Activated naive CD4-positive, alpha-beta T cell treated with anti-CD3 and anti-CD28 coated beads, Interleukin-2, amount 50 U/mL, for 72 hours (primary cell): ENCODE measurements at places on chromosomes 3 and 15.

DNA sequence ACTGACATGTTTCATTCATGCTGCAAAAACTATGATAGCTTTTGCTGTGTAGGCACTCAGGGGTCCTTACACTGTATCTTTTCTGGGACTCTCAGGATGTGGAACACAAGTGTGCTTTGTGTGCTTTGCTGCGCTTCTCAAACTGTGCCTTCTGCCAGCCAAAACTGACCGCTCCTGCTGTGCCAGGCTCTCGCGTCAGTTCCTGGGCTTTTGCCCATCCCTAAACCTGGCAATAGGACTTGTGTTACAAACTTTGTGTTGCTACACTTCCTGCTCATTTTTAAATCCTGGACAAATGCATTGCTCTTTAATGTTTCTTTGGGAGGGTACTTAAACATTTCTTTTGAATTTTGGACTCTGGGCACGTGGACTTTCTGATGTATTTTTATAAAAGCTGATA lies 60.3 kb downstream of the DIPK2A start:
- no peak for DNase-seq

- no peak for DNase-seq
Observed at GRCh38 chr3:42375121-42375800, 35.1 kb downstream of the LYZL4 start.

- no peak for DNase-seq
Observed at GRCh38 chr15:52862677-52863076, 72.5 kb upstream of the ONECUT1 start.

DNA sequence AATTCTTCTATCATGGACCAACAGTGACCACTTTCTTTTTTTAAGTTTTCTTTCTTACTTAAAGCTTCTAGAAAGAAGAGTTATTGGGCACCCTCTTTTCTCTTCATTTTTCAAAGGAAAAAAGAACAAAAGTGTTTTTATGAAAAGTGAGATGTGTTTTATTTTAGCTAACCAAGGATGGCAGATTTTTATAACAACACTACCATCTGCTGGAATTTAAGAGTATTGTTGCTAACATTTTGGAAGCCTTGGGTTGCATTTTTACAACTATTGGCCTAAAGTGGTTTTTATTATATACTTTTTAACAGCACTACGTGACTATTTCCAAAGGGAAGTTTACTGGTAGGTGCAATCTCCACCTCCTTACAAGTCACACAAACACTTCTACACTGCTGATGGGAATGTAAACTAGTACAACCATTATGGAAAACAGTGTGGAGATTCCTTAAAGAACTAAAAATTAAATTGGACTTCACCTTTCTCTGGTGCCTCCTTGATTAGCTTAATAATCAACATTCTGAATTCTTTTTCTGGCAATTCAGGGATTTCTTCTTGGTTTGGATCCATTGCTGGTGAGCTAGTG lies 237.7 kb upstream of the AGTR1 start:
- DNase-seq = no peak

DNA sequence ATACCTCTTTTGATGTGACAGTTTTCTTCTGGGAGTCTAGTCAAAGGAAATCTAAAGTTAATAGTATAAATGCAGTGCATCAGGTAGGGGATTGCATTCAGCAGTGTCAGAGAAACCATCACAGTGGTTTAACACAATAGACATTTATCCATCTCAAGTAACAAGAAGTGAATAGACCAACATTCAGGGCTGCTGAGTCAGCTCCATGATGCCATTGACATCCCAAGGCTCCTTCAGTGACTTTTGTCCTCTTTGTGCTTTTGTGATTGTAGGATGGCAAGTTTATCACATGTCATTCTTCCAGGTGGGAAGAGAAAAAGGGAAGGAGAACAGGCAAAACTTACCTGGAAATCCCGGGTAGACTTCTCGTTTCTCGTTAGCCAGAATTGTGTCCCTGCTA lies 158.3 kb downstream of the TMEM108 start:
- no peak for DNase-seq

DNA sequence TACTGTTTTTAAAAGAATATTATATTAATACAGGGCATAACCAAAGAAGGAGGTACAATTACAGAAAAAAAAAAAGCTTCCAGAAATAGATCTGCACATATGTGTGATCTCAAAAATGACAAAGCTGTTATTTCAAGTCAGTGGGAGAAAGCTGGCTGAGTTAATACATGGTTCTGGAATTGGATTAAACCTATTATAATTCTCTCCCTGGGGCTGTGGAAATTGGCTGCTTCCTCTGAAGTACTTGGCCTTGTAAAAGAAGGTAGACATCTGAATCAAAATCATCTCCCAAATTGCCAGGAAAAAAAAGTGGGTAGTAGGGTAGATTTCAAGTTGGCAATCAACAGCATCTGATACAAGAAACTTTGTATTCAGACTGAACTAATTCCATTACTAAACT lies 723.9 kb upstream of the ALCAM start:
- no peak for DNase-seq

DNA sequence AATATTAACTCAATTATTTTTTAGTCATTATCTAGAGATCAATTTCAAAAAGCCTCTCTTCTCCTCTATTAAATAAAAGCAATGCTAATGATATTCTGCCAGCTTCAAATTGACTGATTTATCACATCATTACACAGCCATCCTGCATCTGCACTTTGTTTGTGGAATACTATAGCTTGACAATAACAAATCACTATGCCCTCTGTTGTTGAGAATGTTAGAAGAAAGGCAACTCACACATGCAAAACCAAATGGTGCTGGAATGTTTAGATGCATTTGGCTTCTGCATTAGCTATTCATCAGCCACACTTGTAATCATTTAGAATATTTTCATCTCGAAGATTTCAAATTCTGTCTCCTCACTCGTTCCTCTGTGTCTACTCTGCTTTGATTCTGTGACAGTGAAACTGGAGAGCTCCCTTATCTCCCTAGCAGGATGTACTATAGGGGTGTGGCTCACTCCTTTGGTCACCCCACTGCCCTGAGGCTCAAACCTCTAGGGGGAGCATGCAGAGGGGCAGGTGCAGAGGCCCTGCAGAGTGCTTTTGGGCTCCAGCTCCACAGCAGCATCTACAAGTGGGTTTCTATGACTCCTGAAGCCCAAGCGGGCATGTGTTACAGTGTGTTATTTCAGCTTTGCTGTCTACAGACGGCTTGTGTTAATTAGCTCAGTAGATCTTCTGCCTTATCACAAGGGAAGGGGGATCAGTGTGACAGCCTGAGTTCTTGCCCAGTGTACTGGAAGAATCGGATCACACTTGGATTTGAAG lies 454.1 kb upstream of the BCHE start:
- no peak for DNase-seq

GRCh38 chr3:184426691-184427141 lies 46.9 kb downstream of the CHRD start:
- no peak for DNase-seq

DNA sequence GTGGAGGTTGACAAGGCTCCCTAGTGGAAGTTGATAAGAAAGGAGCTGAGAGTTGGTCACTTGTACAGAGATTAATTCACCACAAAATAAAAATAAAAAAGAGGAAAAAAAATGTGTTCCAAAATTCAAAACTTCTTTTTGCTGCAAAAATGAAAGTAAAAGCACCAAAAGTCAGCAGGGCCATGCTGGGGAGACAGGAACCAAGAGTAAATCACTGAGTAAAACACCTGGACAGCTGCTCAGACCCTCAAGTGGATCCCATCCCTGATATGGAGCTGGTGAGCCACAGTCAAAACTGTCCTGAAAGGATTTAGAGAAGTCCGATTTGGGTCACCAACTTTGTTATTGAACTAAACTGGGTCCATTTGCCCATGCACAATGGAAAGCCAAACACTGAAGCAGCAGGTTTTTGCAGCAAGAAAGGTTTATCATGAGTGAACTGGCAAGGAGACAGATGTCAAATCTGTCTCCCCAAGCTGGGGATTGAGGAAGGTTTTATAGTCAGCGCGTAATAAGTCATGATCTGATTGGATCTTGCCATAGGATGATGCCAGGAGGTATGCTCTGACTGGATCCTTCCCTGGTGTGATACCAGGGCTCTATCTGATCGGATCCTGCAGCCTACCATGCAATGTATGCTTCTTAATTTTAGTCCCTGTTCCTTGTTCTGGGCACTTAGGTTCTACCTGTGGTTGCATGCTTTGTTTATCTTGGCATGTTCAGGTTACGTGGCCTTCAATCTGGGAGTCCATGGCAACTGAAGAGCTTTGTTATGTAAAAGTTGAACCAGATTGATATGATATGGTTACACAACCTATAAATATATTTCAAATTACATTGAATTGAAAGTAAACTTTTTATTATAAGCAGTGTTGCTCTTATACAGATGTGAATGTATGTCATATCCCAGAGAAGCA lies 313.2 kb downstream of the POLQ start:
- DNase-seq = no peak
